ENCODE measurements at places on chromosomes 1 and 21.

DNA sequence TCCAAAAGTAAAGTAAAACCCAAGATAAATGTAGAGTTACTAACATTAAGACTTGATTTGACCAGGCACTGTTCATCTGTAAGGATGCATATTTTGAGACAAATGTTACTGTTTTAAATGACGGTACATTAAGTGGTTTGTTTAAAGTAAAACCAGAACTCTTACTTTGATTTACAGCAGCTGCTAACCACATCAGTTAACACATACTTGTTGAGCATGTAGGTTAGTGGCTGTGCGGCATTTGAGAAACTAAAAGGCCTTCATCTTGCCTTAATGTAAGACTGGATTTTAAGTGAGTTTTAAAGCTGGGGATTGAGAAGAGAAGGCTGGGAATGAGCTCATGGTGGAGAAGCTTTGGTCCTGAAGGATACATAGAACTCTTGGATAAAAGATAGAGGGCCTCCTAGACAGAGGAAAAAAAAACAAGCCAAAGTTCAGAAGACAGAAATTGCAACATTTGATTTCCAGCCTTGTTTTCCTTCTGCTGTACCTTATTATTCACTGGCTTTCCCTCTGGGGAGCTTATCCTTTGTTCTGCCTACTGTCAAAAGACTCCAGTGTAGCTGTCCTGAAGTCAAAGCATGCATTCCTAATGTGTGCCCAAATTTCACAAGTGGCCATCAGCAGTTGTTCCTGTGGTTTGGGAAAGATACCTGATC lies 66.6 kb downstream of the MTR start:
- DNase-seq = no peak

GRCh38 chr1:219150913-219151312 lies 22.8 kb upstream of the LYPLAL1 start:
- no peak for DNase-seq

DNA sequence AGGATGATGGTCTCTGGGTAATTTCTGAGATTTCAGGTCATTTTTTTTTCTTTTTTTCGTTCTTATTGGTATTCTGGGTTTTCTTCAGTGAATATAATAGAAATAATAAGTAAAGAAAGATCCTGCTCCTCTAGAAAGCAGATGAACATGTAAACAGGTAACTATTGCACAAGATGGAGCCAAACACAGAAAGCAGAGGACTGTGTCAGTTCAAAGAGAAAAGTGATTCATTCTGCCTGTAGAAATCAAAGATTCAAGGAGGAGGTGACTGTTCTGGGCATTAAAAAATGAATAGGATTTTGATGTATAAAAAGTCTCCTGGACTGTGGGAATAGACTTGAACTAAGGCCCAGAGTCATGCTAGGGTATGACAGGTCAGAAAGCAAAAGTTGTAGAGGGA lies 41.9 kb upstream of the POU2F1 start:
- DNase-seq = no peak

DNA sequence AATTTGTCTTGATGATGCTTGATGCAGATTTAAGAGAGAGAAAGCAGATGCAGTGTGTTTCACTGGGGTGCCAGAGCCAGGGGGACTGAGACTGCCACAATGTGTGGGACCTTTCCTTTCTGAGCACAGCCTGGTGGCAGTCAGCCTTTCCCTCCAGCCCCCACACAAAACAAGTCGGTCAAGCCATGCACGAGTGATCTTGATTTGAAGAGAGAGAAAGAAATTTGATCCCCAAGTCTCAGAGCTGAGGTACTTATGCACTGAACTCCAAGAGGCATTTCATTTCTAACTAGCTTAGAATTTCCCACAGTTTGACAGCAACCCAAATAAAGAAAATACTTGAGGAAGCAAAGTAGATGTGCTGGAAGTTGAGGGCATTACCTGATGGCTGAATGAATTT lies 193.8 kb downstream of the ST6GALNAC3 start:
- no peak for DNase-seq

- no peak for DNase-seq
Measured at GRCh38 chr1:172951730-172952365, 98.9 kb downstream of the TNFSF18 start.

DNA sequence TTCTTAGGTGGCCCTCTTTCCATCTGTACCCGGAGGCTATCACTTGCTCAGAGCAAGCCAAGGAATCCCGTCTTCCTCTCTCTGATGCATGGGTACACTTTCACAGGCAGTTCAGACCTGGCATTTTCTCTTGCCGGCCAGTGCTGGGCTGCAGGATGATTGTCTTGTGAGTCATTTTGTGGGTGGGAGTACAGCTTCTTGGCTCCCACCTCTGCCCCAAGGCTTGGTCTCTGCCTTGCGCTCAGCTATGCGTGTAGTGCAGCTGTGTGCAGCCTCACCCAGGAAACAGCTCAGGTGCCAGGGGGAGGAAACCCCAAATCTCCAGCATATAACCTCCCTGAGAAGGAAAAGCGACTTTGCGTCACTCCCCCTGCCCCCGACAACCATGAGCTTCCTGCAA lies 3.9 kb upstream of the AJAP1 start:
- DNase-seq = no peak

DNA sequence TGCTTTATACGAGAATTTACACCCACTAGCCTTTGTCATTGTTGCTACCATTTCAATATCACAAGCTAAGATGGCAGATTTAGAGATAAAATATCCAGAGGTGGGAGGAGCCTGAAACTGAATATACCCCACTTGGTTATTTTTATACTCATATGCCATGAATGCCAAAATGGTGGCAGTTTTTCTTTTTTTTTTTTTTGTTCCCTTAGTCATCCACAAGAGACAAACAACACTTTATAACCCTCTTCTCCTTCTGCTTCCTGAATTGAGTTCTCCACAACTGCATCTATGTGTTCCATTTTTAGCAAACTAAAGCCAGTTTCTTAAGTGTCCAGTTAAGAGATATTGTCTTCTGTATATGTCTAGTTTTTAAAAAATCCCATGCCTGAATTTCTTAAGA lies 558.4 kb downstream of the LMO4 start:
- no peak for DNase-seq

GRCh38 chr1:93384656-93385055 lies 38.9 kb downstream of the DR1 start:
- no peak for DNase-seq

- no peak for DNase-seq
Measured at GRCh38 chr1:157751283-157751682, 25.6 kb downstream of the FCRL2 start.

DNA sequence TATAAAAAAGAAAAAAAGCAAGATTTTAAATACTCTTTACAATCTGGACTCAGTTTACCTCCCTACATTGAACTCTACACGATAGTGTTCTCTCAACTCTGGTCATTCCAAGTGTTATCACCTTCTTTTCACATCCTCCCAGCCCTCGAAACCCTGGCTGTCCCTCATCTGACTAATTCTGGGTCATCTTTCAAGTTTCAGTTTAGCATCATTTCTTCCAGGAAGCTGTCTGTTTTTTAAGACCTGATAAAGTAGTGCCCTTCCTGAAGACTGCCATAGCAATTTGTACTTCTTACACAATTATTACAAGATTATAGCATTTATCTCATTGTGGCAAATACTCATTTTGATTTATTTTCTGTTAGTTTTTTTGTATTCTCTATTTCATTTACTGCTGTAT lies 1.2 kb downstream of the ALG14 start:
- no peak for DNase-seq

DNA sequence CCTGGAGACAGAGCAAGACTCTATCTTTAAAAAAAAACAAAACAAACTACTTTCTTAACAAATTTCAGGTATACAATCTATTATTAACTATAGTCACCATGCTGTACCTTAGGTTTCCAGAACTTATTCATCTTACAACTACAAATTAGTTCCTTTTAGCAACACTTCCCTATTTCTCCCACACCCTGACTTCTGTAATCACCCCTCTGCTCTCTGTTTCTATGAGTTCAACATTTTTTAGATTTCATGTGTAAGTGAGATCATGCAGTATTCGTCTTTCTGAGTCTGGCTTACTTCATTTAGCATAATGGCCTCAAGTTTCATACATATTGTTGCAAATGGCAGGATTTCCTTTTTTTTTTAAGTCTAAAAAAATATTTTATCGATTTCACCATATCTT lies 77.9 kb upstream of the LPGAT1 start:
- no peak for DNase-seq

DNA sequence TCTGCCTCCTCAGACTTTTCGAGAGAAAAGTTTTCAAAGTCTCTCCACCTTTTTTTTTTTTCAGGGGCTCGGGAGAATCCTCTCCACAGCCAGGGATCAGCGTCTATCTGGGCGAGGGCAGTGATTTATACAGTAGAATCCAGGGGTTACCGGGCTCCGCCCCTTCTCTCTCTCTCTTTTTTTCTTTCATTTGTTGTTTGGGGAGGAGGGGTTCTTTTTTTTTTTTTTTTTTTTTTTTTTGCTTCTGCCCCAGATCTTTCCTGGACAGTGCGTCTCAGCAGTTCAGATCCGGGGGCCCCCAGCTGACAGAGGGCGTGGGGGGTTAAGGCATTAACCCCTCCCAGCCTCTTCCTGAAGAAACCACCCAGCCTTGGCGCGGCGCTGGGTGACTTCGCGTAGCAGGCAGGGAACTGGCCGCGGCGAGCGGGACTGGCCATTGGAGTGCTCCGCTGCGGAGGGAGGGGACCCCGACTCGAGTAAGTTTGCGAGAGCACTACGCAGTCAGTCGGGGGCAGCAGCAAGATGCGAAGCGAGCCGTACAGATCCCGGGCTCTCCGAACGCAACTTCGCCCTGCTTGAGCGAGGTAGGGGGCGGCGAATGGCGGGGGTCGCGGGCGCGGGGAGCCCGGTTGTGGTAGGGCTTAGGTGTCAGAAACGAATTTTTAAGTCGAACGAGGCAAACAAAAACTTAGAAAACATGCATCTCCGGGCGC lies at the start of gene S1PR1:
S1PR1 (plus strand) TSS at position 504 of the 713 bp plus-strand sequence. CDS start 1,966 bp downstream, outside the sequence.
- DNase-seq = no peak

DNA sequence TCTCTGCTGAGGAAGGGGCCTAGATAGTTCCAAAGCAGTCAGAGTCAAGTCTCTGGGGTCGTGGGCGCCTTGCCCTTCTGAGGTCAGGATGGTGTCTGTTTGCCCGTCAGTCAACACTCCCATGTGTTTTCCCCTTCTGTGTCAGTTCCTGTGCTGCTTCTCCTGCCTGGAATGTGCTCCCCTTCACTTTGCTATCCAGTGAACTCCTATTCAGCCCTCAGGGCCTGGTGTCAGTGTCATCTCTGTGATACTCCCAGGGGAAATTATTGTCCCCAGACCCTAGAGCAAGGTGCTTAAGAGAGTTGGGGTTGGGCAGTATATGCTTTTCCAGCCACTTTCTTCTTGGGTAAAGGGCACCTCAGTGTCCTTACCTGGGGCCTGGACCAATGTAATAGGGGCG lies 45.8 kb upstream of the SYNC start:
- DNase-seq = no peak

DNA sequence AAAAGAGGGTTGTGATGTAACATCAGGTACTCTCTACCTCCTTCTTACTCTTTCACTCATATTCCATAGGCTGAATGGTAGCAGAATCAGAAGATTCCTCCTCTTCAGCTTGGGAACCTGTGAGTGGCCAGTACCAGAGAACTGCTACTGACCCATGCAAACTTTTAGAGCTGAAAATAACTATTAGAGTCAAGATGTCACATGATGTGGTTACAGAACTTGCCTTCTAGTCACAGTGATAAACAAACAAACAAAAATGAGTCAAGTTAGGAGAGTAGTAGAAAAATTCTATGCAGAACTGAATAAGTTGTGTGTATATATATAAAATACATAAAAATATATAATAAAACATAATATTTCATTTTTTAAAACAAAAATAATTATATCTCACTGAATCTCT lies 47.6 kb upstream of the RGS1 start:
- DNase-seq = no peak

DNA sequence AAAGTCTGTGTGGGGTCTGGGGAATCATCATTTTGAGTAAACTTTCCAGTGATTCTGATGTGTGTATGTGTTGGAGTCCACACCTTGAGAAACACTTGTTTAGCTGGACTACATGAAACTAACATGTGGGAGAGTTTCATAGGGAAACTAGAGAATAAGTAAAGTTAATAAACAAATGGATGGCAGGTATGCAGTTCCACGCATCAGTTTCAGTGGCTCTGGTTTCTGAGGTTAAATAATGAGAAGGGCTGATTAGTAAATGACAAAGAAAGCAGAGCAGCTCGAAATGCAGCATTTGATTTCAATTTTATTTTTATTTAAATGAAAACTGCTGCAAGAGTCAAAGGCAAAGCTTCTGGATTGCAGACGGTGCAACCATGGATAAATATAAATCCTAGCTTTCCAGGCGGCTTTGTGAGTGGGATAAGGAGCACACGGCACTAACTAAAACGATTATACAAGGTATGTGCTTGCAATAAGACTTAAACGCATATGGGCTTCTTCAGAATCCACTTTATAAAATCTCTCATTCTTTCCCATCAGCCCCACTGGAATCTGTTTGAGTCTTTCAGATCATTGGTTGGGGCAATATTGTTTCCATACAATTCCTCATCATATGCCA lies 310.7 kb downstream of the PLPP3 start:
- DNase-seq = no peak

DNA sequence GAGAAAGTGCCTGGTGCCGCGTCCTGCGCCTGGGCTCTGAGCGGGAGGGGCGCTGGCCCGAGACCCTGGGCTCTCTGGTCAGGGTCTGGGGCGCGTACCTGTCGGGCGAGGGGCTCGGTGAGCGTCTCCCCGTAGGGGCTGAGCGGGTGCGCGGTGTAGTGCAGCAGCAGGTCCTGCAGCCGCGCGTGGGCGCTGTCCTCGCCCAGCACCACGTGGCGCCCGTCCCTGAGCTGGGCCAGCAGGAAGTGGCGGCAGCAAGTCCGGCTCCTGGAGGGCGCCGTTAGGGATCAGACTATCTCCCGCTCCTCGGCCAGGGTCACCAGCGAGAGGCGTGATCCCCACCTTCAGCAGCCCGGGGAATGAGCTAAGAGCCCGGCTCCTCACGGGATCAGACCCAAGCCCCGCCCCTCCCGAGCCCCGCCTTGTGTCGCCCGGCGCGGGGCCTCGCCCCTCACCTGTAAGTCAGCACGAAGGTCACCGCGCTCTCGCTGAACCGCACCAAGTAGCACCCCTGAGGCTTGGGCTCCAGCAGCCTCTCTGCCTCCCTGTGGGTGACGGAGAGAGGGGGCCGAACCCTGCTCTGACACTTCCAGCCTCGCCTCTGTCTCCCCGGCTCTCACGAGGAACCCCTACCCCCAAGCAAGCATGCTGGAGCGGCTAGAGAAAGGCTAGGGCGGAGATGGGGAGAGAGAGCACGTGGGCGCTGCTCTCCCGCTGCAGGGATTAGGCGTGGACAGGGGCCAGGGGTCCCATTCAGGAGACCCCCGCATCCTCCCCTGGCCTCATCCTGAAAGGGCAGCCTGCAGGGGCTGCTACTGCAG lies 2.7 kb downstream of the SH2D2A start:
- no peak for DNase-seq

DNA sequence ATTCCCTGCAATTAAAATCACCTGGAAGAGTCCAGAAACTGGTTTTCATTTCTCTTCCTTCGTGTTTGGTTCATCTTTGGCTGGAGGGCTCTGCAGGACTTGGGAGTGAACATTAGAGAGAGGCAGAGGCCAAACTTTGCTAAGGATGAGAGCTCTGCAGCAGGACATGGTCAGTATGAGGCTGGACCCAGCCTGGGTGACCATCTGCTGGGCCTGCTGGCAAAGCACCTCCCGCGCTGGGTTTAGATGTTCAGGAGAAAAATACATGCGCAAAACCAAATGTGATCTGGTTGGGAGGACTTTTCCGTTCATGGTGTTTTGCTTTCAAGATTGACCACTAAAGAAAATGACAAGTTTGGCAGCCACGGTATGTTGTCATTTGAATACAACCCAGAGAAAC lies 15.9 kb downstream of the KAZN start:
- no peak for DNase-seq
